ENCODE measurements at places on chromosomes 3 and 15. TPM values are rescaled to one million over a fixed set of nuclear protein-coding genes. Genes with fewer than 3 reads are reported as not detected.

DNA sequence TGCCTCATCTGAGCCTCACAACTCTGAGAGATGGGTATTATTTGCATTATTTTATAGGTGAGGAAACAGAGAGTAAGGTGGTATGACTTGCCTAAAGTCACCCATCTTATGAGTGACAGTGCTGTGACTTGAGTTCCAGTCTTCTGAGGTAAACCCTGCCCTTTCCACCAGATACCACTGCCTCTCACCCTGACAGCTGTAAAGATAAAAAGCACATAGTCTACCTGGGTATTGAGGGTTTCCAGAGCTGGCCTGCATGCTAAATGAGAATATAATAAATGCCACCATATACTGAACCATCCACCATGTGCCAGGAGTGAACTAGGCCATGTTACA, 25.6 kb downstream of the RASGRP1 start:
- DNase-seq, result no peak

SCN11A gene
- 0.02 TPM for total RNA-seq

- DNase-seq, result no peak
Measured at GRCh38 chr15:101309436-101310160, 14.6 kb upstream of the SNRPA1 start.

DNA sequence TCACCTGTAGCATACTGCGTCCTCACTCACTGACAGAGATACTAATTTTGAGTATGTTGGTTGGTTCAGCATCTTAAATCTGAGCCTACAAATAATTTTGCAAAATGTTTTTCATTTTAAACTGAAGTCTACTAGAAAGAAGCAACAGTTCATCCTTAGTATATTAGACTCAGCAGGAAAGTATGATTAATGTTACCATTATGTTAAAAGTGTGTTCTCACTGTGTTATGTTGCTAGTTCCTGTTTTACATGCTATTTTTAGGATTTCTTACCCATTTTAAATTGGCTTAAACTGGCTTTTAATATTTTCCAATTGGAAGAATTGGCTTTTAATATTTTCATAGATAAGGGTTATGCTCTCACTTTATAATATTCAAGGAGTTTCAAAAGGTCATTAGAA, 25.7 kb downstream of the ACKR4 start:
- no peak for DNase-seq

- no peak for DNase-seq
Measured at GRCh38 chr3:175255698-175256097, 396.6 kb downstream of the NAALADL2 start.

DNA sequence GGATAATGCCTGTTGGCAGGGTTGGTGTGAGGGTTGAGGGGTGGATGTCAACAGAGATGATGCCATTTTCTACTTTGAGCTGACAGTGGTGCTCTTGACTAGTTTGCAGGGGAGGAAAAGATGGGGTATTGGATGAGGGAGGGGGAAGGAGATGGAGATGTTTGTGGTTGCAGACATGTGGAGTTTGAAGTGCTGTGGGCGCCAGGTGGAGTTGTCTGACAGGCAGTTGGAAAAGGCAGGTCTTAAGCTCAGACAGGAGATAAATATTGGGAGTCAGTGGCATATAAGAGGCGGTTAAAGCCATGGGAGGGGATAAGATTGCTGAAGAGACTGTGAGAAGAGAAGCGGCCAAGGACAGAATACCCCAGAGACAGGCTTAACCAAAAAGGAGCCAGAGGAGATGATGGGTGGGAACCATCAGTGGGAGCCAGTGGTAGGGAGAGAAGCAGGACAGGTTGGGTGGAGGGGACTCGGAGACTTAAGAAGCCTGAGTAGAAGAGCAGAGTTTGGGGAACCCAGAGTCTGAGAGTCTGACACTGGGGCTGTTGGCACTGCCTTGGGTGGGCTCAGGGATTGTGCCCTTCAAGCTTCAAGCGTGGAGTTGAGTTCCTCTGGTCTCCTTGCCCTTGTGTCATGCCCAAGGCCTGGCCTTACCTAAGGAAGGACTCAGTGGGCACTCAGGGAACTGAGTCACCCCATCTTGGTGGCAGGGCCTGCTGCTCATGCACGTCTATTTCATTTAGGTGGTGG, 13.9 kb downstream of the COPG1 start:
- DNase-seq, result no peak

GALNT15 gene
- not detected for total RNA-seq

DNA sequence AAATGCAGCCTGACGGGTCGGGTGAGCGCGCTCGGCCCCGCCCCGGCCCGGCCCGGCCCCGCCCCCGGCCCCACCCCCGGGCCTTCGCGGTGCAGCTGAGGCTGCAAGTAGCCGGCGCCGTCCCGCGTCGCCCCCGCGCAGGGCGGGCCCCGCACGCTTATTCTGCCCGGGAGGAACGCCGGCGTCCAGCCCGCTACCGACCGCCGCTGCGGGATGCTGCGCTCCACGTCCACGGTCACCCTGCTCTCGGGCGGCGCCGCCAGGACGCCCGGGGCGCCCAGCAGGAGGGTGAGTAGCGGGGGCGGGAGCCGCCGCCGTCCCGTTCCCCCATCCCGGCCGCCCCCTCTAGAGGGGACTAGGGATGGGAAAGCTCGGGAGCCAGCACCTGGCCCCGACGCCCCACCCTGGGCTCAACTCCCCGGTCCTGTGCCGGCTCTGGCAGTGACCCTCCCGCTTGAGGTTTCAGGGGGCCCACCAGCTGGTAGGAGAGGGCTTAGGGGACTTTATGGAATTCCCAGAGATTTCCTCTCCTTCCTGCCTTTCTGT, at the start of gene MYZAP:
Gene MYZAP, plus strand, starts transcription at position 83 of the 546 bp plus-strand sequence. Its CDS starts 131 bp downstream, at position 214.
- DNase-seq, result peak; percentile 63

DNA sequence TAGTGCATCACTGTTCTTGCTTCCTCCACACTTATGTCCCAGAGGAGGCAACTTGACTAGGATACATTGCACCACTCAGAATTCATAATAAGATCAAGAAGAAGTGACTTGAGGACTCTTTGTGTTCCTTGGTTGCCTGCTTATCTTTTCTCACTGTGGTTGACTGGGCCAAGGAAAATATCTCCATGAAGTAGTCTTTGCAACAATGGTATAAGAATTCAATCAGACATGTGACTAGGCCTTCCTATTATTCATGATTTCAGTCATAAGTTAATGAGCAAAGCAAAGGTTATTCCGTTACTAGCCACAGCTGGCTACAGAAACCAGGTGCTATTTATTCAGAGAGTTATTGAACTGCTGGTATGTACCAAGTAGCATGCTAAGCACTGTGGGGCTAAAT, 359.3 kb downstream of the RORA start:
- no peak for DNase-seq

EMC7 gene
- total RNA-seq, result 62.7 TPM

DNA sequence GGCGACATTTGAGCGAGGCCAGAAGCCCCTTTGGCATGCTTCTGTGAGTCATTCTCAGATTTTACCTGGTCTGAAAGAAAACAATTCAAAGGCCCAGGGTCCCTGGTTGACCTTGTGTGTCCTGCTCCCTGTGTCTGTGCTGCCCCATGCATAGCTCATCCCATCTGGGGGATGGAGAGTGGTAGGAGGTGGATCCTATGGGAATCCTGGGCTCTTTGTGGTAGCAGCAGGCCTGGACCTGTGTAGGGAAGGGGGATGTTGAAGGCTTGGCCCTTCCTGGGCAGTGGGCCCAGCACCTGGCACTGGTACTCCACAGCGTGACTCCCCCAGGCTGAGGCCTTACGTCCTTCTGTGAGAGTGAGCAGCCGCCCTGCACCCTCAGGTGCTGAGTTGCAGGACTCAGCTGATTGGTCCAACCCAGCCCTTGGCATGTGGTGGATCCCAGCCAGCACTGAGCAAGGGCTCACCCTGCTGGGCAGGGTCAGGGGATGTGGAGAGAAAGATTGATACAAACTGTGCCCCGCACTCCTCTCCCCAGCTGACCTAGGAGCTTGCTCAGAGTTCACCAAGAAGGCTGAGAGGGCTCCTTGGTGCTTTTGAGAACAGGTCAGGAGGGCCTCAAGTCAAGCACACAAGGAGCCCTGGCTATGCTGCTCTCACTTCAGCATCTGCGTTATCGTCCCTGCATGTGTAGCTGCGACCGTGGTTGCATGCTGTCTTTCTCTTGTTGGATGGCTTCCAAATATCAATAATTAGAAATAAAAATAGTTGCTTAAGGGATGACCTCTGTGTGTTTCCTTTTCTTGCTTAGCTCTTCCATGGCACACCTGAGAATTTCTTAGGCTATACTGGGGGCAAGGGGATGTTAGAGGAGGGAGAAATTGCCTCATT, 21.4 kb upstream of the JMJD7 start:
- no peak for DNase-seq

DNA sequence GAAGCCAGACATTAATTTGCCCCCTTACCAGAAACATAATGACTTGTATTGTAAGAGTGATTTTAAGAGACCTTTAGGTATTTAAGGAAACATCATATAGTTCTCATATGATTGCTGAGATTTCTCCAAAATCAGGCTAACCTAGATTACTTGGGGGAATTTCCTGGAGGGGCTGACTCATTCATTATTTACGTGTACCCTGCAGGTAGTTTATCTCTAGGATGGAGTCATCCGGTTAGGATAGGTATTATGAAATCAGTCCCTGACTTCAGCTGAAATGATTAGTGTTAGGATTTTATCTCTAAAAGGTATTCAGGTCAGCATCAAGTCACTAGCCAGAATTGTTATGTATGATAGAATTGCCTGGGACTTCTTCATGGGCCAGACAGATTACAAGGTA, 97.5 kb downstream of the TCF12 start:
- DNase-seq, result no peak

- DNase-seq, result no peak
Measured at GRCh38 chr3:126014252-126014651, 45.3 kb downstream of the ROPN1B start.

PRICKLE2 gene
- total RNA-seq, result not detected

ACVR2B gene
- total RNA-seq, result 7.8 TPM

DNA sequence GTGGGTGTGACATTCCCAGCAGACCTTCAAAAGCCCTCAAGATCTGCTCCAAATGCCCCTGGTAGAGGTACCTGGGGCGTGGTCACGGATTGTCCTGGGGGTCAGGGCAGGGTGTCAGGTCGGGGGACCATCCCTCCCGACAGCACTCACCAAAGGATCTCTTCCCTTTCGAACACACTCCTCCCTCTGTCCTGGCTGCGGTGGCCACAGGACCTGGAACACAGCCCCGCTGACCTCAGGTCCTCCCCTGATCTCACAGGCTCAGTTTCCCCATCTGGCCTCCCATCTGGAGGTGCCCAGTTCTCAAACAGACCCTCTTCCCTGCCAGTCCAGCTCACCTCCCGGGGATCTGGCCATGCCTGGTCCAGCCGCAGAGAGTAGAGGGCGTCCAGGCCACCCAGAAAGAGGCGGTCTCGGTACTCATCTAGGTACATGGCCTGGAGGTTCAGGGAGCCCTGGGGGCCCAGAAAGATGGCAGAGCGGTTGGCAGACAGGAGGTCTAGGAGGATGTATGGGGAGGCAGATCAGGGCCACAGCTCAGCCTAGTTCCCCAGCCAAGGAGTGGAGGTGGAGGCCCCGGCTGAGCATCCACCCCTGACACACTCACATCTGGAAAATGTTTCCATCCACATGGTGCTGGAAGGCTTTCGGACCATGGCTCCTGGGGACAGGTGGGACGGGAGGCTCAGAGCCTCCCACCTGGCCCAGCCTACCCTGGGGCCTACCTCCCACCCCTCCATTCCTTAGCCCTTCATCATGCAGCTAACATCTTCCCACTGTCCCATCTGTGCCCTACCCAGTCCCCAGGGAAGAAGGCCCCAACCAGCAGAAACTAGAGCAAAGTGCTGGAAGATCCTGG, 2.3 kb downstream of the SEMA3G start:
- DNase-seq, result no peak

DNA sequence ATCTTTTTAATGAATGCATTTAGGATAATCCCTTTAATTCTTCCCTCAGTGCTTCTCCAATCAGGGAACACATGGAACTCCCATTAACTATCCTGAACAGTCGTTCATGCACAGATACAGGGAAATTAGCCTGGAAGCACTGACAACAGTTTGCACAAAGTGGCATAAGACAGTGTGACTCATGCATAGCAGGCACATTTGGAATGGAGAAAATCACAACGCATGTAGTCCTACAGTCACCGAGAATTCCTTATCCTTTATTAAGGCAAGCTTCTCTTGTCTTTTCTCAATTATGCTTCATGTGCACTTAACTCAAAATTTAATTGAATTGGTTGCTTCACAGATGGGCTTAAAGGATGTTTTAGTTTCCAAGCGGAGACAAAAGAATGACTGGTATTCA, 155.0 kb upstream of the CRBN start:
- no peak for DNase-seq

ANKRD63 gene
- not detected for total RNA-seq

MAP1A gene
- total RNA-seq, result 1.5 TPM

ST3GAL6 gene
- not detected for total RNA-seq

- no peak for DNase-seq
Measured at GRCh38 chr3:132785292-132785691, 63.1 kb upstream of the NPHP3 start.

LRRIQ4 gene
- not detected for total RNA-seq

TF gene
- total RNA-seq, result 0.44 TPM

- no peak for DNase-seq
Measured at GRCh38 chr3:55702822-55703221, 215.7 kb upstream of the WNT5A start.

BSN gene
- total RNA-seq, result 0.05 TPM

DNA sequence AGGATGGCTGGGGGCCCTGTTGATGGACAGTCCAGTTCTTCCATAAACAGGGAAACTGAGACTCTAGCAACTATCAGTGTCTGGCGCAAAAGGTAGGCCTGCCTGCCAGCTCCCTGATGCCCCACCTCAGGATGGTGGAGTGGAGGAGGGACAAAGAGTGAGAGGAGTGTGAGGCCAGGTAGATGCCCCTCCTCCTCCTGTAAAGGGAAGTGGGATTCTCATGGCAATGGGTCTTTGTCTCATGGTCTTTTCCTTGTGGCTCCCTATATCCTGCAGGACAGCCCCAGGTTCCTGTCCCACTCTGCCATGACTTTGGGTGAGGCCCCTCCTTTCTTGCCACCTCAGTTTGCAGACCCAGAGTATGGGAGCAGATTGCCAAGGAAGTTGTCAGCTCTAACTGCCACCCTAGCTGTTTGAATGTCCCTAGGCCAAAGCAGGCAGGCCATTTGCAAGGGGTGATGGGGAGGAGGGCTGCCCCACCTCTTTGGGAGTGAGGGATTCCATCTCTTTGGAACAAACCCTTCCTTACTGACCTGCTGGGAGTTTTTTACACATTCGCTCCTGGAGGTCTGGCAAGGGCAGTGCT, 2.8 kb upstream of the DNAH1 start:
- DNase-seq, result no peak

GRCh38 chr3:193688834-193689714, 96.1 kb downstream of the OPA1 start:
- DNase-seq, result no peak

RASSF1 gene
- total RNA-seq, result 48.8 TPM

DNA sequence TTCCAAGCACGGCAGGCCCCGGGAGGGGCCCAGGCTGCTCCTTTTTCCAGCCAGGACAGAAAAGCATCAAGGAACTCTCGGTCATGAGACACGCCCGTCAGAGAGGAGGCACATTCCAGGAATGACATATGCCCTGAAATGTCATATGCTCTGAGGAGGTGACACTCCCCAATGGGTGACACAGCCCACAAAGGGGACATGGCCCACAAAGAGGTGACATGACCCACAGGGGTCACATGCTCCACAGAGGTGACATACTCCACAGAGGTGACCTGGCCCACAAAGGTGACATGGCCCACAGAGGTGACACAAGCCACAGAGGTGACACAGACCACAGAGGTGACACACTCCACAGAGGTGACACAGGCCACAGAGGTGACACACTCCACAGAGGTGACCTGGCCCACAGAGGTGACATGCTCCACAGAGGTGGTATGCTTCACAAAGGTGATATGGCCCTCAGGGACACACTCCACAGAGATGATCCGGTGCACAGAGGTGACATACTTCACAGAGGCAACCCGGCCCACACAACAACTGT, 79.2 kb downstream of the ABHD5 start:
- DNase-seq, result peak; percentile 56

GOLGA6B gene
- not detected for total RNA-seq

- DNase-seq, result no peak
Measured at GRCh38 chr15:70833861-70834765, 19.8 kb downstream of the LARP6 start.
